ENCODE measurements at places on chromosomes 6 and 20.

DNA sequence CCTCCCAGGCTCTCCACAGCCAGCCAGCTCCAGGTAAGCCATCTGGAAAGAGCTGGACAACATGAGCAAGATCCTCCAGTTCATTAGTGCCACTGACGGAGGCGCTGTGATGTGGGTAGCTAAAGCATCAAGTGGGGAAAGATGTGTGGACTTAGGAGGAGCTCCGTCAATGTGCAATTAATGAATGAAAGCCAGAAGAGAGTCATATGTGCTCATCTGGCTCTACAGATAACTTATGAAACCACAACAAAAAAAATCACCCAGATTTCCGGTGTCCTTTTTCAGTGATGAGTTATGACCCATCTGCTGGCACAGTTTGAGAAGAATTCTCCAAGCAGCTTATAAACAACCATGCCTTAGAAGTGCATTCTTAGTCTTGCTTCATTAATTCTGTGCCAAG is 311.7 kb upstream of the PLCB4 start:
- no peak for DNase-seq

- no peak for DNase-seq
These were observed 3.9 kb downstream of the FOXQ1 start for GRCh38 chr6:1315560-1316386.

- DNase-seq: no peak
These were observed 72.7 kb downstream of the FAXC start for GRCh38 chr6:99276747-99277146.

DNA sequence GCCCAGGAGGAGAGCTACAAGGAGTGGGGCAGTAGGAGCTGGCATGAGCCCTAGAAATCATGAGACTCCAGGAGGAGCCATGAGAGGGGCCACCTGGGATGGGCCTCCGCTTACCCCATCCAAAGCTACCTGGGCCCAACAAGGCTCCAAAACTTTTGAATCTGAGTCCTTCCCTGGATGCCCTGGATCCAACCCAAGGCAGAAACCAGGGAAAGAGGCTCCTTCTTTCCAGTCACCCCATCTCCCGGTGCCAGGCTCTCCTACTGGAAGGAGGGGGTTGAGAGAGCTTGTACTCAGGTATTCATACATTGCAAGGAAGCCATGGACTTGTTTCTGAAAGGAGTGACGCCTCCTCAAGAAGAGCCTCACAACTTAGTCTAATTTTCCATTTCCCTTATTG is 7.8 kb upstream of the SIRPG start:
- no peak for DNase-seq

GRCh38 chr6:161257793-161258457 is 15.9 kb downstream of the AGPAT4 start:
- no peak for DNase-seq

- no peak for DNase-seq
These were observed 246.7 kb downstream of the TTLL2 start for GRCh38 chr6:167571550-167571949.

GRCh38 chr6:88171312-88171711 is 5.2 kb upstream of the CNR1 start:
- no peak for DNase-seq

DNA sequence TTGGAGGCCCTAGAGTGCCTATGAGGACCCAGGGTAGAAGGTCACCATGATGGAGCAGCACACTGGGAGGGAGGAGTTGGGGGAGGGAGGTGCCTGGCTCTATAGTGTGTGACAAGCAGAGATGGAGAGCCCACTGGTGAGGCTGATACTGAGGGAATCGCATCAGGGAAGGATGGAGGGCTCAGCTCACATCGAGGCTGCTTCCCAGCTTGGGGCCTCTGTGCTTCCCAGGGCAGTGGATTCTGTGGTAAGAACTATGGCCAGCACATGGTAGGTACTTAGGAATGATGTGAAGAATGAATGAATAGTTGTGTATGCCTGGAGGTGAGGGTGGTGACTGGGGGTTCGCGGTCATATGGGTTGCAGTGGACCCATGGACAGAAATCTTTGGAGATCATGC is 1.3 kb upstream of the EPB41L1 start:
- no peak for DNase-seq

DNA sequence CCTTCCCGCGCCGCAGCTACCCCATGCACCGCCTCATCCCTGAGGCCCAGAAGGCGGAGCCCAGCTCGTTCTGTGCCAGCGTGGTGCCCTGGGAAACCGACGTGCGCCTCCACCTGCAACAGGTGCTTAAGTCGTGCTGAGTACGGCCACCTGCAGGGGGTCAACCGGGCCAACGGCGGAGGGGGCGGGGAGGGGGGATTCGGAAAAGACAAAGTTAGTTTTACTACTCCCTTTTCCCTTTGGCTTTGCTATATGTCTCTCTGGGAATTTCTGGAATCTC is 168.9 kb downstream of the CDK19 start:
- no peak for DNase-seq

- no peak for DNase-seq
These were observed 31.1 kb upstream of the SYNDIG1 start for GRCh38 chr20:24438331-24438730.

DNA sequence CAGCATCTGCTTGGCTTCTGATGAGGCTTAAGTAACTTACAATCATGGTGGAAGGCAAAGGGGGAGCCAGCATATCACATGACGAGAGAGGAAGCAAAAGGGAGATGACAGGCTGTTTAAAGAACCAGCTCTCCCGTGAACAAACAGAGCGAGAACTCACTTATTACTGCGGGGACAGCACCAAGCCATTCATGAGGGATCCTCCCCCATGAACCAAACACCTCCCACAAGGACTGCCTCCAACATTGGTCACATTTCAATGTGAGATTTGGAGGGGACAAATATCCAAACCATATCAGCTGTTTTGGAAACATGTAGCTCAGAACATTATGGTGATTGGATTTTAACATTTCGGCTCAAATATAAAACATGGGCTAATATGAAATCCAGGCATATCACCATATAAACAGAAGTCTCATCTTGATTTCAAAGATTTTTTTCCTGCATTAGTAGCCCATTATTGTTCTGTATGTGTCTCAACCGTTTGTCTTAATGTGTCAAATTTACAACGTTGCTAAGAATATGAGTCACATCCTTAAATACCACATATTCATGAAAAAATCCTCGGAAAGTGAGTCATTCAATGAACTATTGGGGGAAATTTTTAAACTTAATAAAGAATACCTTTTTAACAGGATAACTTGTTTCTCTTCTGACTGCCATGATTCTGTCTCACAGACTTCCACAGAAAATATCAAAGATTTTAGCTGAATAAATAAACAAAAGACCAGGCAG is 894.3 kb downstream of the TFAP2A start:
- no peak for DNase-seq

DNA sequence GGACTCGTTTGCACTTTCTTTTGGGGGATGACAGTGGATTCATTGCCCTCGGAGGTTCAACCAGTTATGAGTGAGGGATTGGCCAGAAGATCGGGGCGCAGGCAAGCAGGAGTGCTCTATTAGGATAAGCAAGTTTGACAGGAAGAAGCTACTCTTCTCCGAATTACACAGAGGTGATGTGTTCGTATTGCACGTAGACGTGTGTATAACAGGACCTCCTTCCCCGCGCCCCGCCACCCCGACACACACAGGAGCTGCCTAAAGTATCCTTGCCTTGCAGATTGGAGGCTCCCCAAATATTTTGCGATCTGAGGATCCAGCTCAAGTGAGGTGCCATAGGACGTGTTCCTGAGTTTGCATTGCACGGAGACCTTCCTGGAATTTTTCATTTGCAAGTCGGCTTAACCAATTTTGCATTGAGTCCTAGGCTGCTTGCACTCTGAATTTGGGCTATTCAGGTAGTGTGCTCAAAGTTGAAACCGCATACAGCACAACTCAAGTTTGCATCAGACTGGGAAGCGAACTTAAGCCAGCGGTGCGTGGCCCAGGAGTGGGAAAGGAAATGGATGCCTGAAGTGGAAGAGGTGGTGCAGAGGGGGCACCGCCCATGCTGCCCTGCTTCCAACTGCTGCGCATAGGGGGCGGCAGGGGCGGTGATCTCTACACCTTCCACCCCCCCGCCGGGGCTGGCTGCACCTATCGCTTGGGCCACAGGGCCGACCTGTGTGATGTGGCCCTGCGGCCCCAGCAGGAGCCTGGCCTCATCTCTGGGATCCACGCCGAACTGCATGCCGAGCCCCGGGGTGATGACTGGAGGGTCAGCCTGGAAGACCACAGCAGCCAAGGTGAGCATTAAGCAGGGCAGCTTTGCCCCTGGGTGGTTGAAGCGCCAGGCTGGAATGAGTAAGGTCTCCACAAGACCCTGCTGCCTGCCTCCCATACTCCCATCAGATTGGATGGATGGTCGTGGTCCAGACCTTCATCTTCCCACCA is 770 bp downstream of the TCF19 start:
- no peak for DNase-seq

DNA sequence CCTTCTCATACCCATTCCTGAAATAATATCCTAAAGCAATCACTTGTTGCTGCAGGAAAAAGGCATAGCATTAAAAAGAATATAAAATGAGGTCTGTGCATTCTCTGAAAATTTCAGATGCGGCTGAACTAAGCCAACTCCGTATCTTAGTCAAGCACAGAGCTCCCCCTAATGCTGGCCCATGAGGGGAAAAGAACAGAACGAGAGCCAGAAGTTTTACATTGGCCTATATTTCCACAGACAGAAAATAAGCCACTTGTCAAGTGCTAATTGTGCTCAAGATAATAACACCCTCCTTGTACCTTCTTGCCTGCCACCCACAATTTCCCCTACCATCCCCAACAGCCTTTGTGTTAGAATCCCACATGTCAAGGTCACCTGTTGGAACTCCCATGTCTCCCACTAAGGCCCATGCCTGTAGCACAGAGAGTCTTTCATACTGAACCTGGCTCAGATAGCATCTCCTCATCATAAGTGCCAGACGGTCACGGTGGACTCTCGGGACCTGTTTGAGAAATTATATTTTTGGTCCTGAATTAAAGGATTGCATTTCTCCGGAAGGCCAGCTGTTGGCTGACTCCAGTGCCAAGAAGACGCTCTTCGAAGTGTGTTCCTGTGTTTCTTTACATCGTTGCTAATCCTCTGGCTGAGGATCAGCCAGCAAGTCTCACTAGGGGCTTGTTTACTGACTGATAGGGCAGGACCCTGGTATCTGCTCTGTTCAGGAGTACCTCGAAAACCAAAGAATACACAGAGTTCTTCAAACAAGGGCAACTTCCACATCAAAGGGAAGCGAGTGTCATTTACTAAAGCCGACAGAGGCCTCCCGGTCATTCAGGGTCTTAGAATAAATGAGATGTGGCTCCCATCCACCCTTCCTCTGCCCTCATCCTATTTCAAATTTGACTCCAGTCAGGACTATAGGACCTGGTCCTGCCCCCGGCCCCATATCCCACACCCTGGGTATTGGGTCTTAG is 183.4 kb upstream of the FBXL4 start:
- no peak for DNase-seq

GRCh38 chr20:62050166-62051120 is 15.2 kb downstream of the TAF4 start:
- no peak for DNase-seq

GRCh38 chr6:136761227-136761922 is 30.9 kb downstream of the MAP3K5 start:
- DNase-seq: no peak

- DNase-seq: no peak
These were observed 305.0 kb downstream of the GMDS start for GRCh38 chr6:1940381-1940780.

DNA sequence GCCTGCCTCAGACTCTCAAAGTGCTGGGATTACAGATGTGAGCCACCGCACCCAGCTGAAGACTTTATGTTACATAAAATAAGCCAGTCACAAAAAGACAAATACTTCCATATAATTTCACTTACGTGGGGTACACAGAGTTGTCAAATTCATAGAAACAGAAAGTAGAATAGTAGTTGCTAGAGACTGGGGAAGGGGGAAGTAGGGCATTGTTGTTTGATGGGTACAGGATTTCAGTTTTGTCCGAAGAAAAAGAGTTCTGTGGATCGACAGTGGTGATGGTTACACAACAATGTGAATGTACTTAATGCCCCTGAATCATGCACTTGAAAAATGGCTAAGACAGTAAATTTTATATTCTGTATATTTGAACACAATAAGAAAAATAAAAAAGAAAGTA is 41.6 kb upstream of the ANKEF1 start:
- DNase-seq: no peak

DNA sequence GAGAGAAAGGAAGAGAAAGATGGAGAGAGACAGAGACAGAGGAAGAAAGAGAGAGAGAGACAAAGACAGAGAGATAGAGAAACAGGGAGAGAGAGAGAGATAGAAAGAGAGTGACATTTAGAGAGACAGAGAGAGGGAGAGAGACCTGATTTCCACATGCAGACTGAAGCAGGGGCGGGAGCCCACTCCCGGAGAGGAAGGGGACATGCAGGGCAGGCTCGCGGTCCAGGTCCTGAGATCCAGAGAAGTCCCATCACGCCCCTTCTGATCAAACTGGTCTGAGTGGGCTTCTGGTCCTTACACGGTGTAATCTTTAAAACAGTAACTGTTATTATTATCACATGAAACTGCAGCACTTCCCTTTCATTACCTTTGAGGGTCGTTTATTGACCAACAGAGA is 62.2 kb downstream of the PHACTR3 start:
- DNase-seq: no peak

DNA sequence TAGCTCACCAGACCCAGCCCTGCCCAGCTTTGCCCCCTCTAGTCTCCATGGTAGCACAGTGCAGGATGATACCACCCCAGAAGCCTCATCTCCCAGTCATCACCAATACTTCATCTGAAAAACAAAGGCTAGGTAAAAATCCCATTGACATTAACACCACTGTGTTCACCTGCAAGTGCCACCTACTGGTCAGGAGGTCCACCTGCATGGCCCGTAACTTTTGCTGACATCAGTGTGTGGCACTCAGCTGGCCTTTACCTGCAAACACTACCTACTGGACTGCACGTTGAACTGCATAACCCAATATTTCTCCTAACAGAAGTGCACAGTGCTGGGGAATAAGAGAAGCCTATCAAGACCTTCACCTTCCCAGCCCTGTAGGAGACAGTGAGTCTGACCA is 234.7 kb upstream of the ADGRB3 start:
- no peak for DNase-seq

DNA sequence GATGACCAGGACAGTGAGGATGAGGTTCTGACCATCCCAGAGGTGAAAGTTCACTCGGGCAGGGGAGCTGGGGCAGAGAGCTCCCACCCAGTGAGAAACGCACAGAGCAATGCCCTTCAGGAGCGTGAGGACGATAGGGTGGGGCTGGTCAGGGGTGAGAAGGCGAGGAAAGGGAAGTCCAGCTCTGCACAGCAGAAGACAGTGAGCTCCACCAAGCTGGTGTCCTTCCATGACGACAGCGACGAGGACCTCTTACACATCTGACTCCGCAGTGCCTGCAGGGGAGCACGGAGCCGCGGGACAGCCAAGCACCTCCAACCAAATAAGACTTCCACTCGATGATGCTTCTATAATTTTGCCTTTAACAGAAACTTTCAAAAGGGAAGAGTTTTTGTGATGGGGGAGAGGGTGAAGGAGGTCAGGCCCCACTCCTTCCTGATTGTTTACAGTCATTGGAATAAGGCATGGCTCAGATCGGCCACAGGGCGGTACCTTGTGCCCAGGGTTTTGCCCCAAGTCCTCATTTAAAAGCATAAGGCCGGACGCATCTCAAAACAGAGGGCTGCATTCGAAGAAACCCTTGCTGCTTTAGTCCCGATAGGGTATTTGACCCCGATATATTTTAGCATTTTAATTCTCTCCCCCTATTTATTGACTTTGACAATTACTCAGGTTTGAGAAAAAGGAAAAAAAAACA is 16.6 kb upstream of the SLC22A1 start:
- DNase-seq: no peak

Measured in GOT3 (cell line).